Stomach (tissue), 19 donors: ENCODE measurements at places on chromosomes 13 and 19. TPM values are rescaled to one million over a fixed set of nuclear protein-coding genes. Genes with fewer than 3 reads are reported as not detected.

DNA sequence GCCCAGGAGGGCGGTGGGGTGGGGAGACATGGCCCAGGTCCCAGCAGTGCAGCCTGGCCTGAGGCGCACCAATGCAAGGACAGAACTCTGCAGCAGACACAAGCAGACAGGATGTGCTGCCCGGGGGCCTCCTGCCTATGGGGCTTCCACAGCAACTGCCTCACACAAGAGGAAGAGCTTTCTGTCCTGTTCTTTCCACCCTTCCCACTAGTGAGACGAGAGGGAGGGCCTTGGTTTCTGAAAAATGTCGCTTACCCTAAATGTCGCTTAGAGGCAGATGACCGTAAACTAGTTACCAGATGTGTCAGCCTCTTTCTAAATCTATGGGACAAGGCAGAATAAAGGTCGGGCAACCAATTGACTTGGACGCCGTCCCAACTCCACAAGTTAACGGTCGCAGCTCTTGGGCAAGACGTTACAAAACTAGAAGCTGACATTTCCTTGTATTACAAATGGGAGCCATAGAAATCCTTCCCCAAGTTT lies at the start of gene LAIR1:
Gene LAIR1 (minus strand): TSS at position 157 of the 483 bp plus-strand sequence. CDS start 127 bp downstream, at position 30.
- peaks cover 13% of the 10 kb centered on the region for H3K27me3 ChIP-seq
- DNase-seq = peak; percentile 48
- H3K4me1 ChIP-seq = no peaks in the 10 kb centered on the region
- H3K4me3 ChIP-seq = peak within 1 kb of the TSS; percentile 23
- H3K36me3 ChIP-seq = no peaks in the 10 kb centered on the region

Gene ZNF17
- polyA plus RNA-seq = 1.5 TPM

Gene CACNG6
- polyA plus RNA-seq = 0.13 TPM

- no peaks in the 10 kb centered on the region for H3K4me1 ChIP-seq
- H3K27me3 ChIP-seq = no peaks in the 10 kb centered on the region
- H3K36me3 ChIP-seq = no peaks in the 10 kb centered on the region
- no peak overlapping the region for H3K4me3 ChIP-seq
- no peak for DNase-seq
- H3K27ac ChIP-seq = no peak overlapping the region
Measured at GRCh38 chr13:79434556-79434955, 28.5 kb upstream of the RBM26 start.

Gene PEAK3
- not detected for polyA plus RNA-seq
